NCI-H187 treated with DMSO at 0.1 percent for 48 hours (cell line): ENCODE measurements at places on chromosomes 7 and 10.

- no peak for DNase-seq
Observed at GRCh38 chr7:26508481-26508880, 216.8 kb downstream of the SNX10 start.

GRCh38 chr7:156616269-156617202 lies 24.0 kb upstream of the RNF32 start:
- DNase-seq, result no peak

DNA sequence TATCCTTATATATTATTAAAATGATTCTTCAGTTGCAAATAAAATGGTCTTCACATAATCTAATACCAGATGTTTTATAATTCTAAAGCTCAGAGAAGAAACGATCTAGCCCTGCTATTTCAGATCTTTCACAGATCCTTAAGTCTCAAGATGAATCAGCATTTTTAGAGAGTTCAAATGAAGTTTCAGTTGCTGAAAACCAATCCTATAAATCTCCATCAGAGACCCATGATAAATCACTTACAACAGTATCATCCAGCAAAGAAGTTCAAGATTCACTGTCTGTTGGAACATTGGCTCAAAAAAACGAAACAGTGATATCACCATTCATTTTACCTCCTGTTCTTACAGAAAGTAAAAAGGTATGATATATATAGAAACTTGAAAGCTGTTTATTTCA lies 137.0 kb downstream of the CCDC7 start:
- no peak for DNase-seq

- DNase-seq, result no peak
Observed at GRCh38 chr7:83550100-83550499, 98.8 kb downstream of the SEMA3E start.

GRCh38 chr10:29189256-29189655 lies 99.6 kb upstream of the LYZL1 start:
- DNase-seq, result no peak

DNA sequence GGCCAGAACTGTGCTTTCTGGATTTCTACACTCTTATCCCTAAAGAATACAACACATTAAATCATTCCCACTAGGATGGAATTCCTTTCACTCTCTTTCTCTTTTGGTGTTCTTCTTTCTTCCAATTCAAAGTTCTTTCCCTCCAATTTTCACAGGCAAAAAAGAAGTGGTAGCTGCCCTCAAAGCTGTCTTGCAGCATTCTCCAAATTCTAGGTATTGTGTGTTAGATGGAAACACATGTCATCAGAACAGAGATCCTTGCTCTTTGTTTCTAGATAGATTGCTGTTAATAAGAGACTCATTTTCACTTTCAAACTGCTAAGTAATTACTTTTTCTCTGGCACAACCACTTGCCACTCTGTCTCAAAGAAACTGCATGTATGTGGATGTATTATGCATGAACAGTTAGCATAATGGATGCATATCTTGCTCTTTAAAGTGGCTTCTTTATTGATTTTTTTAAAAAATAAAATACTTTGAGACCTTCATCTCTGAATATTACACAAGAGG lies 31.0 kb downstream of the SHTN1 start:
- no peak for DNase-seq

GRCh38 chr10:79399223-79399831 lies 46.1 kb downstream of the ZCCHC24 start:
- DNase-seq, result no peak

GRCh38 chr10:110446954-110447608 lies 50.6 kb upstream of the DUSP5 start:
- DNase-seq, result no peak

DNA sequence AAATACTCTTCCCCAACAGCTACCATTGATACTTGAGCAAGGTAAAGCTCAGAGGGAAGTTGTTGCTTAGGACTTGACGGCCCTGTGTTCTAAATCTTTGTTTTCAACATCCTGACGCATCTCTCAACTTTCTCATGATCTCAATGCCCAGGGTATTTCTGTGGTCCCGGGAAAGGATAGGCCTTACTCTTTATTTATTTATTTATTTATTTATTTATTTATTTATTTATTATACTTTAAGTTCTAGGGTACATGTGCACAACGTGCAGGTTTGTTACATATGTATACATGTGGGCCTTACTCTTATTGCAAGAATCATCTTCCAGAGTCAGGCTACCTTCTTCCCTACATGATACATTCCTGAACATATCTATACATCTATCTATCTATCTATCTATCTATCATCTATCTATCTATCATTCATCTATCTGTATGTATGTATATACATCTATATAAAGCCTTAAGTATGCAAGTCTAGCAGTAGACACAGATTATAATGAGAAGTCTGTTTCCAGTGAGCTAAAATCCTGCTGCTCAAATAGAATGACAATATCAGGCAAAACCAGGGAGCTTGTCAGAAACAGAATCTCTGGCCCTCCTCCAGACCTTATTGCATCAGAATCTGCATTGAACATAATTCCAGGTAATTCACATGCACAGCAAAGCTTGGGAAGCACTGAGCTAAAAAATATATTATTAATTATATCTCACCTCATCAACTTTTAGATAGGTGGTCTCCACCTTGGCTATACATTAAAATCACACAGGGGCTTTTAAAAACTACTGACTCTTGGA lies 12.2 kb upstream of the CPA5 start:
- DNase-seq, result no peak

GRCh38 chr7:147611431-147611830 lies 979.1 kb upstream of the C7orf33 start:
- DNase-seq, result no peak

DNA sequence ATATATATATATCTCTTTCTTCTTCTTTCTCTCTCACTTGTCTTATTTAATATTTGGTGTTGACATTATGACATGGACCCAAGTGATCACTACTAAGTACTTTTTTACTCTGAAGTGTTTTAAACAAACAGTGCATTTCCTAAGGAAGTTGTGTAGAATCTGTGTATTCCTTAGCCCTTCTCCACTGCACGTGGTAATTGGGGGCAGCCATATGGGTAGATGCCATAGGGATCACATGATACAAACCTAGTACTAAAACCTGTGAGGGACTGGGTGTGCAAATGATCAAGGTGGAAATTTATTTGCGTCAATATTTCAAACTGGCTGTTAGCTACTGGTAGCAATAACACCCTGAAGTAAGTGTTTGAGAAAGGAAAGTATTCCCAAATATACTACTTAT lies 25.0 kb downstream of the THSD7A start:
- DNase-seq, result no peak

DNA sequence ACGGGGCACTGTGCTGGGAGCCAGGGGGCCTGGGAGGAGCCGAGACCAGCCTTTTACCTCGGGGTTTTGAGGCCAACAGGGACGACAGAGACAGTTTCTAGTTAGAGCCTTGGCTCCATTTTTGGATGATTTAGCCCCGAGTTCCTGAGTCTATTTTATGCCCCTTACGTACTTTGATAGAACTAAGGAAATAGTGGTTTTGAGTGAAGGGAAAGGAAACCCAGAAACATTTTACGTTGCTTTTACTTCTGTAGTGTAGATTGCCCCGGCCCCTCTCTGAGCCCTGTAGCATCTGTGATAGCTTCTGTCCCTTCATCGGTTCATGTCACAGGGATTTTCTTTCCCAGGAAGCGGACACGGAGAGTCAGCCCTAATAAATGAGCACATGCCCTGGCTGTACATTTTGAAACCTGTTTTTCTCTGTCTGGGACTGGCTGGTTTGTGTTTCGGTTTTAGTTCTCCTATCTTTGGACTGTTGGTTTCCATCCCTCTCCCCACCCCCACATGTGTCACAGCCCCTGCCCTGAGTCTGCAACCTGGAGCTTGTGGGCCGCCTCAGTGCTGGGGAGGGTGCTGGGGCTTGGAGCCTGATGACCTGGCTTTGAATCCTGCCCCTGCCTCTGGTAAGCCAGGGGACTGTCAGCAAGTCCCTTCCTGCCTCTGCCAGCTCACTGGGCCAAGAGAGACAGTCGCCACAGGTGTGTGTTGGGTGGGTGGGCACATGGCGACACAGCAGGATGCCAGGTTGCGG lies 6.9 kb upstream of the ORAI2 start:
- no peak for DNase-seq

- no peak for DNase-seq
Observed at GRCh38 chr10:50991456-50992355, 82.6 kb upstream of the PRKG1 start.

- DNase-seq, result no peak
Observed at GRCh38 chr10:27500886-27501285, 3.2 kb upstream of the RAB18 start.

GRCh38 chr10:30819341-30820181 lies 190.0 kb upstream of the LYZL2 start:
- no peak for DNase-seq

GRCh38 chr7:105141068-105141467 lies 127.1 kb downstream of the KMT2E start:
- no peak for DNase-seq

DNA sequence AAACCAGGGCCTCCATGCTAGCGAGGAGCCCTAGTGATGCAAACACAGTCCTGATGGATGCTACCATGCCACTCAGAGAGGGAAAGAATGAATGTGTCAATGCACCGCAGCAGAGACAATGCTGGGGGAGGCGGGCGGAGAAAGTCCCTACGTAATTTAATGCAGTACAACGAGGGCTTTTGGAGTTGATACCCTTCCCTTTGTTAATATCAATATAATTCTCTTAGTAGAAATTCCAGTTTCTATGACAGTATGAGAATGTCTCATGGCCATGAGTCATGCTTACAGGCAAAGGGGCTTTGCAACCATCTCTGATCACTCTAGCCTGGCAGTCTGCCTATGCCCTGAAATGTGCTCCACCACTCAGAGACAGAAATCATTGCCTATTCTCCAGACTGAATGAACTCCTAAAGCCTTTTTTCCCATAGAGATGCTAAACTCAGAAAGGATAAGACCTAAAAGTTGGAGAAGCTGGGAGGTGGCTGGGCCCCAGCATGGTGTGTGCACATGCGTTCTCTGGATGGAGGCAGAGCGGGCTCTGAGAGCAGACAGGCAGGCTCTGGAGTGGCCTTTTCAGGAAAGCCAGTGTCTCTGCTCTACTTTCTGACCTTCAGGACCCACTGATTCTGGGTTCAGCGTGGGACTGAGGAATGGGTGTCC lies 20.3 kb upstream of the GIMAP2 start:
- no peak for DNase-seq

- no peak for DNase-seq
Observed at GRCh38 chr10:103502849-103503660, 9.6 kb downstream of the NEURL1 start.

DNA sequence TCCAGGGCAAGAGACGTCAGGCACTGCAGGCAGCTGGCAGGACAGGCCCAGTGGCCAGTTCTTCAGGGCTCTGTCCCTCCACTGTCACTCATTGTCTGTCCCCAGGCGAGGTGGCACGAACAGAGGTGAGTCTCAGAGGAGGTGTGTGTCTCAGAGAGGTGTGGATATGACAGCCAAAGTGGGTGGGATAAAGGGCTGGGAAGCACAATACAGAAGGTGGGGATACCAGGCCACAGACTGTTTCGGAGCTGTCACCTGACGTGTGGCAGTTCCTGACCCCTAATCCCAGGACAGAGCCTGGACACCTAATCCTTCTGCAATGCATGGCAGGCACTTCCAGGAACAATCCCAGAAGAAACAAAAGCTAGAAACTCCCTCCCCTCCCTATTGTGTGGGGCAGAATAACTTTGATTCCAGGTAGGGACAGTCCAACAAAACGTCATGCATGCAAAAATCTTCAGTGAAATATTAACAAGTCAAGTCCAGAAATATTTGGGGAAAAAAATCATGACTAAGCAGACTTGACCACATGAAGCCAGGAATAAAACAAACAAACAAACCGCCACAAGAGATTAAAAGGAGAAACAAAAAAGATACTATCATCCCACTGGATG lies 11.6 kb downstream of the KLRG2 start:
- no peak for DNase-seq
